Dermis microvascular lymphatic vessel endothelial cell (primary cell): ENCODE measurements at places on chromosomes 5 and 9. TPM values are rescaled to one million over a fixed set of nuclear protein-coding genes. Genes with fewer than 3 reads are reported as not detected.

The SPINK13 gene
- not detected in 2 replicates for total RNA-seq

The PHF24 gene
- under 0.01 TPM in 1 of 2 replicates, not detected in the other for total RNA-seq

The SHC3 gene
- 0.13 and 0.25 TPM in 2 replicates for total RNA-seq

The MELK gene
- 8.7 and 19.9 TPM in 2 replicates for total RNA-seq

The ADGRV1 gene
- total RNA-seq = 0.13 and 0.25 TPM in 2 replicates

The MARCHF11 gene
- not detected in 2 replicates for total RNA-seq

The WDR31 gene
- total RNA-seq = 0.13 and 0.38 TPM in 2 replicates

The SLC4A9 gene
- not detected in 2 replicates for total RNA-seq

The PDE8B gene
- total RNA-seq = under 0.01 TPM in 1 of 2 replicates, not detected in the other

The VAV2 gene
- 15.0 and 20.6 TPM in 2 replicates for total RNA-seq

The TCOF1 gene
- total RNA-seq = 9.6 and 11.3 TPM in 2 replicates

The C9orf50 gene
- not detected in 2 replicates for total RNA-seq

The ACSL6 gene
- 0.76 and 0.77 TPM in 2 replicates for total RNA-seq

The NFIL3 gene
- total RNA-seq = 3.0 and 3.9 TPM in 2 replicates

The SLC46A2 gene
- not detected in 2 replicates for total RNA-seq

The CORO2A gene
- total RNA-seq = 0.51 TPM in 2 replicates

The KLF4 gene
- total RNA-seq = 0.77 and 3.7 TPM in 2 replicates

The CEL gene
- 0.13 TPM in 2 replicates for total RNA-seq

The GRIN1 gene
- total RNA-seq = 0.13 TPM in 1 of 2 replicates, not detected in the other

The NR4A3 gene
- under 0.01 TPM in 2 replicates for total RNA-seq

The ANKRD34B gene
- total RNA-seq = not detected in 2 replicates

The CTSL gene
- total RNA-seq = 243 and 496 TPM in 2 replicates

The UBE2QL1 gene
- 0.13 and 1.0 TPM in 2 replicates for total RNA-seq

The FOXI1 gene
- not detected in 2 replicates for total RNA-seq

The FOXD4L6 gene
- total RNA-seq = under 0.01 TPM in 1 of 2 replicates, not detected in the other

The PCA3 gene
- 0.25 TPM in 1 of 2 replicates, not detected in the other for total RNA-seq

The DIRAS2 gene
- 0.39 and 2.7 TPM in 2 replicates for total RNA-seq

The SELENOP gene
- 163 and 604 TPM in 2 replicates for total RNA-seq

The SLC34A1 gene
- total RNA-seq = not detected in 2 replicates

The PTGES gene
- 0.25 and 0.26 TPM in 2 replicates for total RNA-seq

The PCDHB3 gene
- 0.26 and 1.1 TPM in 2 replicates for total RNA-seq

The IL9 gene
- not detected in 2 replicates for total RNA-seq

The SPINK4 gene
- not detected in 2 replicates for total RNA-seq

The IL3 gene
- total RNA-seq = not detected in 2 replicates

The CMYA5 gene
- under 0.01 TPM in 2 replicates for total RNA-seq

The SH3GL2 gene
- total RNA-seq = under 0.01 TPM in 1 of 2 replicates, not detected in the other

The PCDHGB7 gene
- 3.7 and 8.2 TPM in 2 replicates for total RNA-seq

The SAPCD2 gene
- 5.1 and 10.3 TPM in 2 replicates for total RNA-seq

The DND1 gene
- total RNA-seq = 0.13 TPM in 2 replicates

The GPX8 gene
- total RNA-seq = 6.7 and 12.6 TPM in 2 replicates

The GLE1 gene
- total RNA-seq = 10.0 and 15.7 TPM in 2 replicates

The PLEKHG4B gene
- total RNA-seq = 0.13 TPM in 1 of 2 replicates, not detected in the other

The MTX3 gene
- 5.9 and 6.2 TPM in 2 replicates for total RNA-seq

The C5orf63 gene
- total RNA-seq = 0.89 and 1.2 TPM in 2 replicates

The ASPN gene
- total RNA-seq = not detected in 2 replicates

The HNRNPA0 gene
- 13.0 and 18.6 TPM in 2 replicates for total RNA-seq

The SLC6A19 gene
- not detected in 2 replicates for total RNA-seq

The TMEM174 gene
- total RNA-seq = not detected in 2 replicates
